ENCODE measurements at places on chromosomes 12 and 14.

GRCh38 chr12:50065726-50066310 lies 8.4 kb downstream of the ASIC1 start:
- no peak for DNase-seq

DNA sequence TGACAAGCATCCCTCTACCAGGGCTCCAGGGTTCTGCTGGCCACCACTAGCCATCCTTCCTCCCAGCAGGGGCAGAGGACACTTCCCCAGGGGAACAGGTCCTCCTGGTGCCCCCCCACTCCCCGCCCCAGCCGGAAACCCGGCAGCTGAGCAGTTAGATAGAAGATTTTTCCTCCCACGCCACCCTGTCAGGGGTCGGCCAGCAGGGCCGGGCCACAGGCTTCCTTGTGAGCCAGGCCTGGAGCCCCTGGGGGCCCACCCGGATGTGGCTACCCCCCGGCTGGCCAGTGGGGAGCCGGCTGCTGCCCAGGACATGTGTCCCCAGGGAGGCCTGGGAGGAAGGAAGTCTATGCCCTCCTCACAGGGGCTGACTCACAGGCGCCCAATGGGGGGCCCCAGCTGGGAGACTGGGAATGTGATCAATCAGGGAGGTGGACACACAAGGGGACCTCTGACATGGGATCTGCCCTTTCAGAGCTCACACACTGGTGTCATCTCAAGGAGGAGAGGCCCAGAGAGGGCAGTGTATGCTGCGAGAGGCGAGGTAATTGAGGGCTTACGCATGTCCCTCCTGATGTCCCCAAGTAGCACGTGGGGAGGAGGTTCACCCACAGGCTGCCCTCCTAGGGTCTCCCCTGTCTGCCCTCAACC lies 4.2 kb downstream of the SH2B3 start:
- DNase-seq: peak; percentile 67

DNA sequence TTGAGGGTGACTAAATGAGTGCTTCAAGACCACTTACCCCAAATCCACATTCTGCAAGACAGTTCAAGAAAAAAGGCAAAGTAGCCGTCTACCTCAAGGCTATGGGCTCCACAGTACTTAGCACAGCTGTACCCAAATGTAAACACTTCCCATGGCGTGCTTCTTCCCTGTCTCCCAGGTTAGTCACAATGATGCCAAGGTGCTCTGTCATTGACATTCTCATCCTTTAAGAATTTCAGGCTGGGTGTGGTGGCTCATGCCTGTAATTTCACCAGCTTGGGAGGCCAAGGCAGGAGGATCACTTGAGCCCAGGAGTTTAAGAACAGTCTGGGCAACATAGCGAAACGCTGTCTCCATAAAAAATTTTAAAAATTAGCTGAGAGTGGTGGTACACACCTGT lies 51.2 kb upstream of the CERS5 start:
- no peak for DNase-seq

- peak; percentile 28 for DNase-seq
These were observed 14.9 kb downstream of the TRMT61A start for GRCh38 chr14:103543721-103544387.

- peak; percentile 43 for DNase-seq
These were observed 25.7 kb upstream of the TC2N start for GRCh38 chr14:91893007-91893406.

- DNase-seq: no peak
These were observed 40.7 kb upstream of the RIN3 start for GRCh38 chr14:92472860-92473259.

- no peak for DNase-seq
These were observed 18.3 kb upstream of the OXA1L start for GRCh38 chr14:22748206-22748605.

DNA sequence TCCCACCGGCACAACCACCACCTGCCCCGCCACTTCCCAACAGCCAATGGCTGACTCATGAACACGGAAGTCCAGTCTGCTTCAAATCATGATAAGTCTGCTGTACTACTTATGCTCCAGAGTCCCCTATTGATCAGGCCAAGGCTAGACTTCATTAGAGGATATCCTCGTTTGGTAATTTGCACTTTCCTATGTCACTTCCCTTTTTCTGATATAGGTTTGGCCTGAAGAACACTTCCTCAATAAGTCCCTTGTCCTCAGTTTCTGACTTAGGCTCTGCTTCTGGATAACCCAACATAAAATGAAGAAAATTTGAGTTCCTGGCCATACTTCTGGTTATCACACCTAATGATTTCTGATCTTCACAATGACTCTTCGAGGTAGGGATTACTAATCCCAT lies 45.3 kb downstream of the IFNG-AS1 start:
- no peak for DNase-seq

GRCh38 chr12:3792623-3793288 lies 39.8 kb upstream of the CRACR2A start:
- no peak for DNase-seq

- DNase-seq: peak; percentile 55
These were observed 1.6 kb downstream of the SUDS3 start for GRCh38 chr12:118377884-118378470.

GRCh38 chr12:15719230-15719629 lies 70.0 kb downstream of the EPS8 start:
- no peak for DNase-seq

DNA sequence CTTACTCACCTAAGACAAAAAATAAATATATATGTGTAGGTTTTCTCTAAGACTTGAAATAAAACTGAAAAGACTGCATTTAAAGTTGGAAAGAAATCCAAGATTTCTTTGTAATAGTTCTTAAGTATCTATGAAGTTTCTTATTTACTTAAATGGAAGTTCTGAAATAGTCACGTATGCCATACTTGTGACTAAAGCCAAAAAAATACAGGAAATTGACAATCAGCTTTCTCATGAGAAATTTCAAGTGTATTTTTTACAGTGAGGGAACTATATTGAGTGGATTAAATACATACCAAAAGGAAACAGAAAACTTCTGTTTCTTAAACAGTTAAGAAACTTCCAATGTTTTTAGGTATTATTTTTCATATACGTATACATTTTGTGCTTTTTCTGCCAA lies 188.1 kb downstream of the DPY19L2 start:
- no peak for DNase-seq

- DNase-seq: no peak
These were observed 64.4 kb upstream of the BTG1 start for GRCh38 chr12:92210071-92210470.

GRCh38 chr12:122022393-122023338 lies 982 bp downstream of the BCL7A start:
- DNase-seq: peak; percentile 52

DNA sequence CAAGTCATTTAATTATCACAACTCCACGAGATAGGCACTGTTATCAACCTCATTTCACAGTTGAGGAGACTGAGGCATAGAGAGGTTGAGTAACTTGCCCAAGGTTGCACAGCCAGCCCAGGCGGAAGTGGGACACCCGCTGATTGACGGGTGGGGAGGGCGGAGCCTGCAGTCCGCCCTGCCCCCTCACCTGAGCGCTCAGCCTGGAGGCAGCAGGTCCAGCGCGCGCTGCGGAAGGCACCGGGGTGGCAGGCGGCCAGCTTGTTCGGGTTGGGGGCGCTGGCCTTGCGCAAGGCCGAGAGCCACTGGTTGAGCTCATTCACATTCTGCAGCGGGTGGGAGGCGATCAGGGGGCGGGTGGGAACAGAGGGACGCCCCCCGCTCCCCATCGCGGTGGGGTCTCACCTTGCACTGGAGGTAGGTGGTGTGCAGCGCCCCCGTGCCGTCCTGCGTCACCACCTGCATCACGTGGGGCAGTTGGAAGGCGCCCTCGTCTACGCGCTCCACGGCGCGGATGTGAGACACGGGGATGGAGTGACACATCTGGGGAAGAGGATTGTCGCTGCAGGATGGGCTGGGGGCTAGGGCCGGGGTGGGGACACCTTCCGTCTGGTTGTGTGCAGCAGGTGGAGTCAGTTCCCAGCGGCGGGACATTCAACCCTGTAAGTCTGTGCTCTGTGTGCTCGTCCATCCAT lies 31.7 kb downstream of the RASAL1 start:
- no peak for DNase-seq

DNA sequence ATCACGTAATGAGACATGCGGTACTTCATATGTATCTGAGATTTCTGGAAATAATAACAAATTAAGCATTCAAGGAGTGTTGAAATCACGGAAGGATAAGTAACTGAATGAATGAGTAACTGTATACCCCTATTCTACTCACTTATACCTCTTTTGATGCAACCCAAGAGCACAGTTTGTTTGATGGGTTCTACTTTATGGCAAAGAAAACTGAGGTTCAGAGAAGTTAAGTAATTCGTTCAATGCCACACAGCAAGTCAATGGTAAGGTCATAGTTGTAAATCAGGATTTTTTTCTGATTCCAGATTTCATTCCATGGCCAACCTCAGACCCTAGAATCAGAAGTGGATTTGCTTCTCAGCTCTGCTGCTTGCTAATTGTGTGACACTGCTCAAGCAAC lies 544.5 kb upstream of the TBX3 start:
- no peak for DNase-seq

- DNase-seq: no peak
These were observed 22.7 kb downstream of the LRRC74A start for GRCh38 chr14:76848879-76849278.

GRCh38 chr14:100655741-100656085 lies 68.5 kb upstream of the BEGAIN start:
- DNase-seq: no peak

GRCh38 chr12:102415515-102415914 lies 64.8 kb downstream of the IGF1 start:
- no peak for DNase-seq

- DNase-seq: no peak
These were observed 1341.3 kb downstream of the LRFN5 start for GRCh38 chr14:42947991-42948390.

- no peak for DNase-seq
These were observed 17.9 kb downstream of the PLD4 start for GRCh38 chr14:104942586-104942985.

DNA sequence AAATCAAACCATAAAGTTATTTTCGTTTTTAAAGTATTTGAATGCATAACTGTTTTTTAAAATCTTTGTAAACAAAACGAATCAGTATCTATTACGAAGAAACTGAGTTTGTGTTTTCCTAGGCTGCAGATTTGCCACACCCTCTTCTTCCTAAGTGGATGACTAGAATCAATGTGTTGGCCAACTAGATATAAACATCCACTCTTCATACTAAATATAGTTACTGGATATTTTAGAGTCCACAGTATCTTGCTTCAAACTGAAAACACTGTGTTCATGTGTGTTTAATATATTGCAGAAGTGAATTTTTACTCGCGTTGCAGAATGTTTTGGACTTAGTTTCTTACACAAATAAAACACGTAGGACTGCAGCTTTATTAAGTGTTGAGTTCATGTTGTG lies 63.2 kb downstream of the KLHL28 start:
- DNase-seq: no peak

GRCh38 chr12:28558250-28558649 lies 368.0 kb downstream of the CCDC91 start:
- DNase-seq: no peak

- DNase-seq: no peak
These were observed 8.4 kb downstream of the FAM186A start for GRCh38 chr12:50387972-50388478.

- no peak for DNase-seq
These were observed 57.2 kb upstream of the ZDHHC17 start for GRCh38 chr12:76706761-76707160.

GRCh38 chr12:15227004-15227679 lies 5.9 kb upstream of the RERG start:
- peak; percentile 62 for DNase-seq

- peak; percentile 57 for DNase-seq
These were observed 30.6 kb upstream of the FBXO34 start for GRCh38 chr14:55240526-55241178.

GRCh38 chr12:103962493-103962892 lies 3.2 kb upstream of the TDG start:
- DNase-seq: no peak

- no peak for DNase-seq
These were observed 846 bp upstream of the MTHFD1 start for GRCh38 chr14:64387232-64387781.

DNA sequence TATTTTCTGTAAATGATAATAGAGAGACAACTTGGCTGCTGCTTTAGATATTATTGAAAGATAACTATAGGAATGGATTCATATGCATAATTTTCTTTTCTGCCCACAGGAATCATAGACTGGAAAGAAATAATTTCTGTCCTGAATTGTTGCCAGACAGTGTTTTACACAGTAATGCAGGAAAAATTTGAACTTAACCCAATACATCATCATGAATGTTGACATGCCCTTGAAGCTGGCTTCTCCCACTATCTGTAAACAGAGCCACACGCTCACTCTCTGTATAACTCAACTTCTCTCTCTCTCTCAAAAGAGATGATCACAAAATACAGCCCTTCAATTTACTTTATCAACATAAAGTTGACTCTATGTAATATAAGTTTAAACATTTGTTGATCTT lies 56.6 kb downstream of the PAX9 start:
- no peak for DNase-seq

GRCh38 chr12:52813885-52814709 lies at the start of gene KRT4:
TSS of gene KRT4 (minus strand) at chr12:52814116. CDS start at chr12:52814058, 58 bp downstream.
- no peak for DNase-seq

DNA sequence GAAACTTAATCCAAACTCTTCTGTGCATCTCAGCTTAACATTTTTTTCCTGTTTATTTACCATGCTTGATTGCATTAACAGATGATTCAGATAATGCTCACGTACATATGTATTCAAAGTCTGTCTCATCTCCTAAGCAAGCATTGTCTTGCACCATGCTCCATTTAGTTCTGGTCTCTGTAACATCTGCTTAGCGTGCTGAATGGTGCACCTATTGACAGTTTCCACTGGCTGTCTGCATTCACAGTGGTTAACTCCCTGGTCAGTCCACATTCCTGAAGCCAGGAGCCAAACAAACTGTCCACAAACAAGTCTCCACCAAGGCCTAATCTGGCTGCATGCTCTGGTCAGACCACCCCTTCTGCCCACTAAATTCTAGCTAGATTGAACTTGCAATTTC lies 83.9 kb downstream of the KNTC1 start:
- no peak for DNase-seq

DNA sequence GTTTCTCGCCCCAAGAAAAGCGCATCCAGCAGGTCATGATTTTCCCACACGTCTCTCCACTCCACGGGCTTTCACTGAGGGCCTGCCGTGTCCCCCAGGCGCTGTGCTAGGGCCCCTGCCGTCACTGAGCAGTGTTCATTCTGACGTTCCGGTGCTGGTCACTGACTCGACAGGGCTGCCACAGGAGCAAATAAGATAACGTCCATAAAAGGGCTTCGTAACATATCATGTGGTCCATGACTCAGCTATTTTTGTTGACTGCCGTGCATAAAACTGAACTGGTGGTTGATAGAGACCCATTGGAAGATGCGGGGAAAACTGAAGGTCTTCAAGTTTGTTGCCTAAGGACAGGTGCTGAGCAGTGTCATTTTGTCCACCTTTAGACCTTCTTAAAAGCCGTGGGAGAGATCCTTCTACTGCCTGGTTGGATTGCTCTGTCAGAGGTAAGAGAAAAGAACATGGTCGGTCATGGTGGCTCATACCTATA lies 46.3 kb downstream of the ADGRD1 start:
- no peak for DNase-seq

DNA sequence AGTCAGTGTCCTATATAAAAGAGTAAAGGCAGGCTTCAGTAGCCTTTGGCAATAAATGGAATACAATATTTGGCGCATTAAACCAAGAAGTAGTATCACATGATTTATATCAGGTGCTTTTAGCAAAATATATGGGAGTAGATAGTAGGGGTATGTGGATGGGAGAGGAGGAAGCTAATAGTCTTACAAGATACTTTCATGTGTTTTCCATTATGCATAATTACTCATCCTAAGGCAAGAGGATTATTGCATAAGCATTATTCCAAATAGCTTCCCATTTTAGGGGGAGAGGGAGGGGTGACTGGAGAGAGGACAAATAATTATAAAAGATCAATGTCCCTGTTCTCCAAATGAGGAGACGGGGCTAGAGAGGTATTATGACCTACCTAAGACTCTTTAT lies 104.3 kb downstream of the DUSP6 start:
- DNase-seq: no peak
